WERI-Rb-1 (cell line): ENCODE measurements at places on chromosomes 7 and 10.

- DNase-seq, result no peak
These were observed 222.9 kb upstream of the CELF2 start for GRCh38 chr10:10794791-10795191.

DNA sequence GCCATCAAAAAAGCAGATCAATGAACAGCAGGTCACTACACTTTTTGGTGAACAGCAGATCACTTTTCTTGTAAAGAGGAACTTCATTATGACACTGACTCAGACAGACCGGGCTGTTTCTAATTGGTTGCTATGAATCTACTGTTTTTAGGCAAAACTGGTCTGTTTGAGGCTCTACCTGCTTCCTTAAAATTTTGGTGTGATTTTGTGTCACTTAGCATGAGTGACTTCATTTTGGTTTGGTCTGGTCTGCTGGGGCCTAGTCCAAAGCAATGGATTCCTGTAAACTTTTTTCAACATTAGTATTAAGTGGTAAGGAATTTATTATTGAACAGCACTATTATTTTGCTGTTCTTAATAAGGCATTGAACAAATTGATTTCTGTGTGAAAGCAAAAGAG is 41.8 kb upstream of the C10orf71 start:
- DNase-seq, result no peak

GRCh38 chr7:30313348-30313747 is 29.0 kb downstream of the ZNRF2 start:
- no peak for DNase-seq

DNA sequence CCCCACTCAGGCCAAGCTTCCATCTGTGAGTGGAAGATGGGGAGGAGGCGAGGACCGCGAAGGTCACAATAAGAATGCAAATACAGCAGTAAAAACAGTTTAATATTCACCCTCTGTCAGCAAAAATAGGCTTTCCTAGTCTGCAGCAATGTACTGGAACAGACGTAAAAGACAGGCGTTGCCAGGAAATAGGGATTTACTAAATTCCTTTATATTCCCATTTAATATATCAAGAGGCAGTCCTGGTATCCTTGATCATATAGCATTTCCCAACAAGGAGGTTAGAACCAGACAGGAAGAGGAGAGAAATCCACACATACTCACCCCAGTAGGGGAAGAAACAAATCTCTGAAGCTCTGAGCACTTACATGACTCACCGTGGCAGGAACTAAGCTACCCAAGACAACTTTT is 1054.9 kb upstream of the C7orf33 start:
- DNase-seq, result no peak

GRCh38 chr10:79274279-79275104 is 72.8 kb upstream of the PPIF start:
- DNase-seq, result peak; percentile 77

GRCh38 chr7:144857463-144857862 is 21.6 kb upstream of the TPK1 start:
- DNase-seq, result no peak

DNA sequence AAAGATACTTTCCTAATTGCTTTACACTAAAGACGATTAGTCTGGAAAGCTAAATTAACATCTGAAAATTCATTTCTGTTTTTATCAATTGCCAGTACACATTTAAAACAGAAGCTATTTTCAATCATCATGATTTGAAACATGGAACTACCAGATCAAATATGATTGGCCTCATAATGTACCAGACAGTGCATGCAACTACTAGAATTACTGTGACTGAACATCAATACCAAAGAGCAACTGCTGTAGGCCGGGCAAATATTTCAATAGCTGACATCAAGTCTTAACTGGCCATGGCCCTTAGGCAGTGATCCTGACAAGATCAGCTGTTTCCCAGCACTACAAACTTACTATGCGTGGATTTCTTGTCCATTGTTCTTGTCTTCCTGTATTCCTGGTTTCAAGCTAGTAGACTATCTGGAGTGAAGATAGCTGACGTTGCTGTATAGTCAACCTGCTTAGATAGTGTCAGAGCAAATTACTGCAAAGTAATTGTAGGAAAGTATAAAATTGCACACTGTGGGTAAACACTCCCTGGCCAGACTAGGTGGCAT is 21.7 kb upstream of the WNT16 start:
- no peak for DNase-seq

GRCh38 chr10:49505076-49505475 is 33.8 kb downstream of the ERCC6 start:
- no peak for DNase-seq

- peak; percentile 29 for DNase-seq
These were observed 117.0 kb upstream of the PTPRZ1 start for GRCh38 chr7:121755818-121756552.

- DNase-seq, result no peak
These were observed 61.9 kb upstream of the SAMD8 start for GRCh38 chr10:75049316-75050148.

- DNase-seq, result no peak
These were observed 384.9 kb downstream of the PLXNA4 start for GRCh38 chr7:132191418-132191817.

- DNase-seq, result peak; percentile 16
These were observed 11.7 kb upstream of the CALML3 start for GRCh38 chr10:5512881-5513612.

GRCh38 chr10:131318291-131318690 is 6.8 kb upstream of the TCERG1L start:
- DNase-seq, result no peak

GRCh38 chr7:5177060-5177459 is 13.0 kb upstream of the WIPI2 start:
- DNase-seq, result peak; percentile 97

- no peak for DNase-seq
These were observed 124.4 kb downstream of the DOCK4 start for GRCh38 chr7:112081778-112082177.

DNA sequence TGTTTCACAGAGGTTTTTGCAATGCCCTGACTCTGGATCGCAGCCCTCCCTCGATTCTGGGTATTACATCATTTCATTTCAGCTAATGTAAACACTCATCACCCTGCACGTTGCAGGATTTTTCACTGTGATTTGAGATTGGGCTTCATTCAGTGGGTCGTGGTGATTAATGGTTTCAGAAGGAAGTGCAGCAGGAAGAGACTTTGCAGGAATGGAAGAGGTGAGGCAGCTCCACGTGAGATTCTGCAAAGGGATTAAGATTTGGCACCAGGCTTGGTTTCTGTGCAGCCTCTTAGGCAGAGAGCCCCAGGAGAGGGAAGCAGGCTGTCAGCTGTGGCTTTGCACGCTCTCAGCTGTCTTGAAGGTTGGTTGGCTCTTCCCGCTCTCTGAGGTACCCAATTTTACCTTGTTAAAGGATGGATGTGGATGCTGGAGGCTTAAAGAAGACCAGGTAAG is 95.2 kb downstream of the PLCE1 start:
- DNase-seq, result peak; percentile 46

DNA sequence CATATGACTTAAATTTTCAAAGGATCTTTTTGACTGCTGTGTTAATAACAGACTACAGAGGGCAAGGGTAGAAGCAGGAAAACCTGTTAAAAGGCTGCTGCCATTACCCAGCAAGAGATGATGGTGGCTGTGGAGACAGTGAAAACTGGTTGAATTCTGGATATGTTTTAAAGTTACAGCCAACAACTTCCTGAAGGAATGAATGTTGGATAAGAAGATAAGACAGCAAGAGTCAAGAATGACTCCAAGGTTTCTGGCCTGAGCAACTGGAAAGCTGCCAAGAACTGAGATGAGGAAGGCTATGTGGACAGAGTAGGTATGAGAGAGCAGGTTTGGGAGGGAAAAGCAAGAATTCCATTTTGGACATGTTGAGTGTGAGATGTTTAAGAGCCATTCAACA is 19.1 kb downstream of the CNOT4 start:
- no peak for DNase-seq

DNA sequence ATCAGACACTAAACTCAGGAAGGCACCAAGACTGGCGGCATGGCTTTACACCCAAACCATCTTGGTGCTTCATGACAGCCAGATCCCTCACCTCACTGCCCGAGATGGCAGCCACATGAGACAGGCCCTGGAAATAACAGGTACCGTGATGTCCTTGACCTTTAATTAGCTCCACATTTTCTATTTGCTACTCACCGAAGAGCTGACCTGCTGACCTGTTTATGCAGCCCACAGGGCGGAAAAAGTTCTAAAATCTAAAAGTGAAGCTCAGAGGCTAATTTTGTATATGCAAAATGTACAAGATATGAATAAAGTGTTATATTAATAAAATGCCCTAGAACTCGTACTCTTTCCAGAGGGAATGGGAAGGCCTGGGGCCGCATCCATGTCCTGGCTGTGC is 51.6 kb upstream of the RASGEF1A start:
- no peak for DNase-seq

DNA sequence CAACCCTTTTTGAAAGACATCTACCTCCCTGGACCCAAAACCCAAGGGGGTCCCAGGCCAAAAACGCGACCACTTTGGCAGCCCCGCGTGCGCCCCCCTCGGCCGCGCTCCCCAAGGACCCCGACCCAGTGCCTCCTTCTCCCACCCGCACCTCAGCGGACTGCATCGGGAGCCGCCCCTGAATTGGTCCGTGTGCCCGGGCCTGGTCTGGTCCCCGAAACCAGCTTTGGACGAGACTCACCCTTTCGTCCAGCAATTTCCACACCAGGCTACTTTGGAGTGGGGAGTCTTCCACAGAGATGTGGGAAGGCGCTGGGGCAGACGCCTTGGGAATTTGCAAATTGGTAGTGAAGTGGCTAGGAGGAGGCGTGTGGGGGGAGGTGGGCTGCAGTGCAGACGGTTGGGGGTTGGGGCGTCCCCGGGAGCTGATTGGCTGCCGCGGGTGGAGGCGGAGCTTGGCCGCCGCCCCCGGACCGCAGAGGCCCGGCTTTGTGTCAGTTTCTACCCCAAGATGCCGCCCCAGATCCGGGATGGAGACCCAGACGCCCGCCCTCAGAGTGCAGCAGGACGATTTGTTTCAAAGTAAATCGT is 16.9 kb downstream of the TCAF1 start:
- DNase-seq, result peak; percentile 86

GRCh38 chr7:36387435-36388231 is 2.0 kb upstream of the ANLN start:
- DNase-seq, result no peak

DNA sequence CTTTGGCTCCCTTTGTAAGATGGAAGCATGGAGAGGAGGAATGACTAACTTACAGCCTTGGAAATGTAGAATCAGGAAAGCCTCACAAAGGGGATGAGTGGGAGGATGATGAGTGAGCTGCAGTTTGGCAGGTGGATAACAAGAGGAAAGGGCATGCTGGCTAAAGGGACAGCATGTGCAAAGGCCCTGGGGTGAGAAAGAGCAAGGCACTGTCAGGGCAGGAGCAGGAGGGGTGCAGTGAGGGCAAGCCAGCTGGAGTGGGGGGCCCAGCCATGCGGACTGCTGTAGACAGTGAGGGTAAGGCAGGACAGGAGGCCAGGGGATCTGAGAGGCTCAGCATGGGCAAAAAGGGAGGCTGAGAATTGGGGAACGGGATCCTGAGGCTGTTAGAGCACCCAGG is 20.5 kb downstream of the TLL2 start:
- DNase-seq, result no peak

DNA sequence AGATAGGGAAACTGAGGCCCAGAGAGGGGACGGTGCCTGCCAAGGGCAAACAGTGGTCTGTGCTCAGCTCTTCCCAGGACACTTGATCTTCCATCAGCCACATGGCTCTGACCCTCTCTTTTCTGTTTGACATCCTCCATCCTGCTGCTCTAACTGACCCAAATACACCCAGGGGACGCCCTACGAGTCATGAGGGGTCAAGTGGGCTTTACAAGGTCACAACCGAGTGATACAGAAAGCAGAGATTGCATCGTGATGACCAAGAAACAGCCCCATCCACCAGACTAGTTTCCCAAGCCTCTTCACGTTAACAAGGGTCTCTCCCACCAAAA is 131.2 kb upstream of the UNC5B start:
- DNase-seq, result peak; percentile 6

GRCh38 chr7:83273699-83274098 is 111.0 kb upstream of the PCLO start:
- DNase-seq, result no peak

GRCh38 chr10:71210542-71210871 is 1.9 kb upstream of the UNC5B start:
- no peak for DNase-seq

DNA sequence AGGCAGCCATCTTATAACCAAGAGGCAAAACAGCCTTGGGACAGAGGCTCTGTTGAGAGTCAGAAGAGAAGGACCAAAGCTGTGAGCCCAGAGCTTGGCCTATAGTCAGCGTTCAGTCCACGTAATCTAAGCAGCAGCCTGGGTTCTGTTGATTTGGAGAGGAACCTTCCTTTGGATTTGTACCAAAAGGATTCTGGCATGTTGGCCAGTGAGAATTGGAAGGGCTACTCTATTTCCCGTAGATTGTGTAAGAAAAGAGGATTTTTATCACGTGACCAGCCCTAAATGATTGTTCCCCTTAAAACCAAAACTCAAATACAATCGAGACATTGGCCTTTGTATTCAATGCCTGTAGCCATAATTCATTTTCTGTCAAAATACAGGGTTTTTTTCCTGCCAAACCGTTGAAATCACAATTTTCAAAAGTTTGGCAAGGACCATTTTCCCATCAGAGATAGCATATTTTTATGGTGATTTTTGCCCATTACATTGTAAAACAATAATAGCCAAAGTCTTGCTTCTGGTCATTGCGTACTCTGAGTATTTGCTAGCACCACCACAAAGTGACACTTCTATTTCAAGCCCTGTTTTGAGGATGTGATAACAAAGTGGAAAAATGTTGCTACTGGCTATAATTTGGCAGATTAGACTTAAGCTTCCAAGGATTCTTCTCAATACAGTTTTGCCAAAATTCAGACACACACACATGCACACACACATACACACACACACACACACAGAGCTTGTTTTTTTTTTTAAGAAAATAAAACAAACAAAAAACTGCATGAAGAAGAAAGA is 23.1 kb upstream of the BMPER start:
- no peak for DNase-seq

DNA sequence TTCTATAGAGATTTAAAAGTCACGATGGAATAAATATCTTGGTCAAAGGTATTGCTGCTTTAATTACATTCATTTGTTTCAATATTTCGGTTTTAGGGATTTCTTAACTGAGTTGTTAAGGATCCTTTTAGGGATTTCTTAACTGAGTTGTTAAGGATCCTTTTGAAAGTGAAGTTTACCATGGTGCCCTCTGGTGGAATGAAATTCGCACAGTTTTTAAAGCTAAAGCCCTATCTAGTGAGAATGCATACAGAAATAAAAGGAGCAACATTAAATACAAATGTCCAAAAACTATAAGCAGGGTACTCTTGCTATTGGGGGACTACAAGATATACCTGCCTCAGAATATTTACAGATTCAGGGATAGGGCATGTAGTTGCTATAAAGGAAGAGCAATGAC is 193.7 kb downstream of the RNLS start:
- no peak for DNase-seq

GRCh38 chr7:153835103-153835502 is 217.1 kb upstream of the DPP6 start:
- DNase-seq, result no peak
